ENCODE measurements at places on chromosomes 5 and 9.
A peak's percentile ranks its signal among the peaks of the same experiment; 100 is the strongest.

DNA sequence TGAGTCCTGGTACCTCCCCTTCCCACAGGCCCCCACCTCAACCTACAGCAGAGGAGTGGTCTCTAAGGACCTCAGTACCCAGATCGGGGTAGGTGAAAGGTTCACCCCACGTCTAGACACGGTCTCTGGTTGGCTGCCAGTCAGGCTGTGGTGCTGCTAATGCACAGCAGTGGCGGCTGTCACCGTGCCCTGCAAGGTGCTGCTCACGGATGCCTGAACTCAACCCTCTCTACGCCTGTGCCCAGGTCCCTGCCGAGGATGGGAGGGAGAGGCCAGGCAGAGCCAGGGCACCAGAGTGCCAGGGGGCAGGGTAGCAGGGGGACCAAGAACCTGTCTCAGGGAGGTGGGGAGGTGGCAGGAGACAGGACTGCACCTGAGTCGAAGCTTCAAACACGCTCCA is 14.3 kb downstream of the IER5L start:
- DNase-seq: no peak

GRCh38 chr9:76092572-76092971 is 202.1 kb downstream of the PCSK5 start:
- no peak for DNase-seq

GRCh38 chr9:34612788-34613390 is 992 bp upstream of the RPP25L start:
- DNase-seq: peak; percentile 29

DNA sequence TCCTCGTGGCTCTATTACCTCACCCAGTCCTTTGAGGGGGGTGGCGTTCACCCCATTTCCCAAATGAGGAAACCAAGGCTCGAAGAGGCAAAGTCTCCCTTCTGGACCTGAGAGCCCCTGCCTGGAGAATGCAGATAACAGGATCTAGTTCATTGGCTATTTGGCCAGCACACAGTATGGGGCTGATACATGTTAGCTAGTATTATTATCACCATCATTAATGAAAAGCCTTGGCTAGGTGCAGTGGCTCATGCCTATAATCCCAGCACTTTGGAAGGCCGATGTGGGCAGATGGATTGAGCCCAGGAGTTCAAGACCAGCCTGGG is 4.3 kb downstream of the SH3GLB2 start:
- DNase-seq: no peak

- no peak for DNase-seq
These were observed 110.7 kb downstream of the RPS23 start for GRCh38 chr5:82167372-82167935.

GRCh38 chr5:58898538-58898937 is 315.7 kb downstream of the RAB3C start:
- DNase-seq: no peak

DNA sequence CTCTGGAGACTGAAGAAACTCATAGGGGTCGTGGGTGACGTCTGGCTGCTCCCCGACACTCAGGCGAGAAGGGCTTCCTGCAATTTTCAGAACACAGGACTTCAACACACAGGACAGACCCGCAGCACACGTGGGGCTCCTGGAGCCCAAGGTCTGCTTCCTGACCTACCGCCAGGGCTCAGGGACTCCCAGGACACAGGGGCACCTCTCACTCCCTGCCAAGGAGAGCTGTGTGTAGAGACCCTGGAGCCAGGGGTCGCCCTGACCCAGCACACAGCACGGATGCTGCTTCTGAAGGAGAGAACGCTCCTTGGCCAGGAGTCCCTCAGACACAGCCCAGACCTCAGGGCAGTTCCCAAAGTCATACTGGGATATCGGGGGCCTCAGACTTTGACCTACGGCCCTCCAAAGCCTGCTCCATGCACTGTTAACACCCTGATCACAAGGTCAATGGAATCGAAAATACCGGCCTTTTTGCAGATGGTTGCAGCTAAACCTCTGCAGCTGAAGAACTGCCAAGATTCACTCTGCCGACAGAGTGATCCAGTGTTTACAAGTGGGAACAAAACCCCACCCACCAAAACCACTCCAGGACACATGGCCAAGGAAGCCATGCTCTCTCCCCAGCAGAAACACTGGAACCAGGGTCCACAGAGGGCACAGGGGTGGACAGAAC is 13.8 kb upstream of the ZDHHC11 start:
- no peak for DNase-seq

GRCh38 chr9:72462340-72462739 is 59.1 kb upstream of the TMC1 start:
- no peak for DNase-seq

- peak; percentile 76 for DNase-seq
These were observed 212.0 kb upstream of the KIF2A start for GRCh38 chr5:62093976-62094375.

GRCh38 chr9:81370096-81370495 is 319.3 kb downstream of the TLE1 start:
- DNase-seq: no peak

- no peak for DNase-seq
These were observed 2.6 kb downstream of the FCN2 start for GRCh38 chr9:134883040-134883782.

GRCh38 chr9:129469188-129469987 is 151.5 kb downstream of the C9orf50 start:
- no peak for DNase-seq

- peak; percentile 4 for DNase-seq
These were observed 212.5 kb downstream of the DEPDC1B start for GRCh38 chr5:60487476-60487875.

GRCh38 chr9:37370968-37371563 is 51.4 kb upstream of the GRHPR start:
- no peak for DNase-seq

DNA sequence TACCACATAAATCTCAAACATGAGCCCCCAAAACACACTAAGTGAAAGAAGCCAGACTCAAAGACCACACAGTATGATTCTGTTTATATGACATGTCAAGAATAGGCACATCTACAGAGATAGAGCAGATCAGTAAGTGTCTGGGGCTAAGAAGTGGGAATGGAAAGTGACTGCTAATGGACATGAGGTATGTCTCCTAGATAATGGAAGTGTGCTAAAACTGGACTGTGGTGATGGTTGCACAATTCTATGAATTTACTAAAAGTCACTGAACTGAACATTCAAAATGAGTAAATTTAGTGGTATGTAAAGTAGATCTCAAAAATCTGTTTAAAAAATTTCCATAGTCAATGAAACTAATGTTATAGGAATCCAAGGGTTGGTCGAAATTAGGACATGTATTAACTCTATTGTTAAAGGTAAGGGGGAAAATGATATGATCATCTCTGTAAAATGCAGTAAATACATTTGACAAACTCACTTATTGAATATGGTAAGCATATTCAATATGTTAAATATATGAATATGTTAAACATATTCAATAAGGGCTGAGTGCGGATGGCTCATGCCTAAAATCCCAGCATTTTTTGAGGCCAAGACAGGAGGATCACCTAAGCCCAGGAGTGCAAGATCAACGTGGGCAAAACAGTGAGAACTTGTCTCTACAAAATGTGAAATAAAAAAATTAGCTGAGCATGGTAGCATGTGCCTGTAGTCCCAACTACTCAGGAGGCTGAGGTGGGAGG is 51.7 kb downstream of the NUP155 start:
- no peak for DNase-seq

DNA sequence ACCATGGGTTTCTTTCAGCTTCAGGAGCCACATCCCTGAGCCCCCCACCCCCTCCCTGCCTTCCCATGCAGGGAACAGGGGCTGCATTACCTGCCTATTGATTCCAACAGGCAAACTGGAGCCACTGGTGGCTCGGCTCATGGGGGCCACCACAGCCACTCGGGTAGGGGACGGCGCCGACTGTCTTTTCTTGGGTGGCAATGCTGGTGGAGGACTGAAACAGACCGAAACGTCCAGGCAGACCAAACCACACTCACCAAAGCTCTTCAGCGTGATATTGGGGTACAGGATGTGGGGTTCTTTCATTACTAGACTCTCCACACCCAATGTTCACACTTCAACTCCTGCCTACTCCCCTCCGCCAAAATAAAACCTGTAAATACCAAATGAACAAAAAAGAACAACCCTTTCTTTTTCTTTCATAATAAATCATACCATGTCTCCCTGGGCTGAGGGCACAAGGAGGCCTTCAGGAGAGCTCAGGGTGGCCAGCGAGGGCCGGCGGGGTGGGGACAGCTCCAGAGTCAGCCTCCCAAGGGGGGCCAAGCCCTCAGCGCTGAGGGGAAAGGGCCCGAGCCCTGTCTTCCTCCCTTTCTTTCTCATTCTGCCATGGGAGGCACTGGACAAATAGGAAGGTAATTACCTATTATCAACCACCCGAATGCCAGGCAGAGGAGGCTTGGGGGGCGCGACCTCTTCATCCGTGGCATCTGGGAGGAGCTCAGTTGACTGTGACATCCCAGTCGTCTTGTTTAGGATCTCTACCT is 83.3 kb downstream of the PRRT1B start:
- DNase-seq: no peak

GRCh38 chr9:15240927-15241326 is 66.1 kb downstream of the TTC39B start:
- no peak for DNase-seq

GRCh38 chr5:31413030-31413812 is 118.7 kb downstream of the DROSHA start:
- no peak for DNase-seq

DNA sequence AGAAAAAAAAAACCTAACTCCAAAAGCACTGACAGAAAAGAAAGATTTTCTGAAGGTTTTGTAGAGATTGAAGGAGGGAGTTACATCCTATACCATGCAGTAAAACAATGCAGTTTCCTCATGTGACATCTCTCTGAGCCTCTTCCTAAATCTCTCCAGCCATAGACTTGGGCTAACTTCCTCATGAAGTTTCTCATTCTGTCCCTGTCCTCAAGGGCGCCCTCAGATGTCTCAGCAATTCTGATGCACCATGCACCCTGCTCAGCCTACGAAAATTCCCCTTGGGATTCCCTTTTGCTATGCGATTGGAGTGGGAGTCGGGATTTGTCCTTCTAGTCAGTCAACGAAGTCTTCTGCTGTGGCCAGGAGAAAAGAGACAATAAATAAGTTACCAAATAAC is 68.9 kb downstream of the FAT2 start:
- no peak for DNase-seq

DNA sequence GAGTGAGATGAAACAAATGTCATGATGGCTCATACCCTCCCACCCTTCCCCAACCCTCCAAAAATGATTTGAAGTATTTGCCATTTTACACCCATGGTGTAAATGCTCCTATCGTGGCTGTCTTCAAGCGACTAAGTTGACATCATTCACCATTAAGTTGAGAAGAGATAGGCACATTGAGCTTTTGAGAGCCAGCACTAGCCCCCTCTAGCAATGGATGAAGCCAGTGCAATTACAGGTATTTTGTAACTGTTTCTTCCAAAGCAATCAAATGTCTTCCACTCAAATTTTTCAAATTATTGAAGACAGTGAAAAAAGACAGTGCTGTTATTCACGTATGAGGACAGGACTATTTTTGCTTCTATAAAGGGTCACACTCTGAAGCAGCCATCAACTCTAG is 371.5 kb upstream of the KLF4 start:
- DNase-seq: no peak

DNA sequence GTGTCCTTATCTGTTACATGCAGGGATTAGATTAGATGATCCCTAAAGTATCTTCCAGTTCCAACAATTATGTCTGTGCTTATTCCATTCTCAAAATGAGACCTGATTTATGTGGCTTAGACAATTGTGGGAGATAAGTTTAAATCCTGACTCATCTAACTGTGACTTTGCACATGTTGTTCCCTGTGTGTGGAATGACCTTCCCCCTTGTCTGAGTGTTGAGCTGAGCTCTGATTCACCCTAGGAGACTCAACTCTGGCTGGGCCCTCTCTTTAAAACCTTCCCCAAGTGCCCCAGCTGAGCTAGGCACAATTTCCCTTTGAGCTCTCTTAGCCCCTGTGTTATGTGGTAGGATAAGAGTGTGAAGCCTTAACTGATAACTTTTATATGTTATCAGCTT is 118.9 kb upstream of the ELL2 start:
- no peak for DNase-seq

DNA sequence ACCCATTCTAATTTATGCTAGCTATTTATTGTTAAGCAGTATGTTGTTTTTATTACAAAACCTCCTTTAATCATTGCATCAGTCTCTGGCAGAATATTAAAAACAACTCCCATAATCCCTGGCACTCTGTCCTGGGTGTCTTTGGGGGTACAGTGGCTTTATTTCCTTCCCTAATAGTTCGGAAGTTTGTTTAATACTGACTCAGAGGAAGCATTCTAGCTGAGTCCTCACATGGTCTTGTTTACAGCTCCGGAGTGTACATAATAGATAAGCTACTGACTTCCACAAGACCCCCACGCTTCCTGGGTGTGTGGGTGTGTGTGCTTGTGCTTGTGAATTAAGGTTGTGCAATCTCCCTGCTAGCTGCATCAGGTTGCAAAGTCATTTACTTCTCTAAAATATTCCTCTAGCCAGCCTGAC is 149.8 kb upstream of the CDKN2B start:
- peak; percentile 74 for DNase-seq

DNA sequence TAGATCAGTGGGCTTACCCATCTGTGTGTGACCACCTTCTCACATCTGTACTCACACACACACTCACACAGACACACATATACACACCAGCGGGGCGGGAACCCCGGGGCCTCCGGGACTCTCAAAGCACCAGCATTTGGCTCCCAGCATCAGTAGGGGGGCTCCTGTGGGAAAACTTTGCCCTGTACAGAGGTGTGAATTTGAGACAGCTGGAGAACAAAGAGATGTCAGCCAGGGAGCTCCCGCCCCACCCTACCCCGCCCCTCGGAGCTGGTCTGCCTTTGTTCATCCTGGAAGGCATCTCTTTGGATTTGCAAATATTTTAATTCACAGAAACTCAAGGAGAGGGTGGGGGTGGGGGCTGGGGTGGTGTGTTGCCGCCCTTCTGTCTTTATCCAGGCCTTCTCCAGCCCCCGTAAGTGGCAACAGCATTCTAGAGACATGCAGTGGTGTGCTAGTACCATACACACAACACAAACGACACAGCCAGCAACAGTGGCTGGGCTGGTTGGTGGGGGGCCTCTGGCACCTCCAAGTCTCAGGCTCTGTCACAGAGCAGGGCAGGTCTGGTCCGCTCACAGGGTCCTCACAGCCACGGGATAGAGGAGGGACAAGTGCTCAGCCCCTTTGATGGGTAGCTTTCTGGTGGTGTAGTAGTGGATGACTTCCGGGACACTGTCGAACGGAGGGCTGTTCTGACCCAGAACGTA is 15.5 kb upstream of the SLC25A51 start:
- no peak for DNase-seq

DNA sequence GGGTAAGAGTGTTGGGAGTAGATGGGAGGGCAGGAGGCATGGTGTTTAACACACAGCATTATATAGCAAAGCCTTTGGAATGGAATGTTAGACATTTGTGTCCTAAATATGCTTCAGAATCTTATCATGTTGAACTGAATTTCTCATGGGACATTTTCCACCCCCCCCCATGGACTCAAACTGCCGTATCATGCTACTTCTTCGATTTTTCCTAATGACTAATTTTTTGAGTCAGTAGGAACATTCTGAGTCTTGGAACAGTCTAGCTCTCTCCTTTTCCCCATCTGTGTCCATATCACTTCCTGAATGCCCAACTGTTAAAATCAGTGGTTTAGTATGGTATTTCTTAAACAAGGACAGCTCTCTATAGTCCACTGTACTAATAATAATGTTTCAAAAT is 380.6 kb downstream of the TLE4 start:
- DNase-seq: no peak
